ENCODE measurements at places on chromosomes 2 and 18.

DNA sequence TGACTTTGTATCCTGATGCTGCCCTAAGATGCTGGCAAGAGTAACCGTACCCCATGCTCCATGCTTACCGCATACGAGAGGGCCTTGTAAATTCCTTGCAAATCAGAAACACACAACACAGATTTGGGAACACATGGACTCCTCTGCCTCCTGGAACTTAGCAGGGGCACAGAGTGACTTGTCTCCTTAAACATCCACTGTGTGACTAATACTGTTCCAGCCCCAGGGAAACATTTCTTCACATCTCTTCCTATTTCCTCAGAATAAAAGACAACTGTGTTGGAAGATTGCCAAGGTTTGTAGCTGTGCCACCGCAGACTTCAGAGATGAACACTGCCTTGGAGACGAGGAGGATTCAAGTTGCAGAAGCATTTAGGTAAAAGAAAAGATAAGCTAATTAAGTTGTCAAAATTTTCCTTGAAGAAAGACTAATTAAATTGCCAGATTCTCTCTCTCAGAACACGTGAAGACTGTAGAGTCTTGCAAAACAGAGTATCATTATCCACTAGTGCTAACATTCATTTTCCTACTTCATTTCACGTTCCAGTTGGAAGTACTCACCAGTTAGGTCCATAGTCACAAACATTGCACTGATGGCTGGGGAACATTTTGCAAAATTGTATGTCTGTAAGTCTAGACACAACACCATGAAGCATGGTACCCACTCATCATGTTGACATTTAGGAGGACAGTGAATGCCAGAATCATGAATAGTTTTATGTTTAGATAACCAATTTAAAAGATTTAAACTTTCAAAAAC lies 188.8 kb downstream of the TSN start:
- no peak for DNase-seq

DNA sequence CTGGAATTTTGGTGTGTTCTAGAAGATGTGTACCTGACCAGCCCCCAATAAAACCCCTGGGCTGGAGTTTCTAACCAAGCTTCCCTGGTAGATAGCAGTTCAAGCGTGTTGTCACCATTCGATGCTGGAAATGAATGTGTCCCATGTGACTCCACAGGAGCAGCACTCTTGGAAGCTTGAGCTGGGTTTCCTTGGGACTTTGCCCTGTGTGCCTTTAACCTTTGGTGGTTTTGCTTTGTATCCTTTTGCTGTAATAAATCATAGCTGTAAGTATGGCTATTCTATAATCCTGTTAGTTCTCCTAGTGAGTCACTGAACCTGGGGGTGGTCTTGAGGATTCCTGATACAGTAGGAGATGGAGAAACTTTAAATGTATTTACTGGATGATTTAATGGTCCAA lies 65.2 kb downstream of the KLHL14 start:
- DNase-seq = no peak

GRCh38 chr2:28048341-28048740 lies 157.8 kb downstream of the BABAM2 start:
- DNase-seq = no peak

DNA sequence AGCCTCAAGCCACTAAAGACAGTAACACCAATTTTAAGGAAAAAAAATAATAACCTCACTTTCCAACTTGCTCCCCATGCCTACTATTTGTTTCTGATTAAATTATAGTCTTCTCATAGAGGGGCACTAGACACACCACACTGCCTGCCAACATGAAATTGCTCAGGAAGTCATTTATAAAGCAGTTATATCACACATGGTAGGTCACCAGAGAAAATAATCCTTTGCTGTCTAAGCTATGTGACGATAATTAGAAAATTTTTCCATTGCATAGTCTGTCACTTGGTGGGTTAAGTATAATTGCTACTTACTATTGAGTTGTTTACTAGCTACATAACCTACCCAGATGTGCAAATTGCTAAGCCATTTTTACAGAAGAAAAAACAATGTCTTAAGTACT lies 85.2 kb downstream of the INO80D start:
- DNase-seq = no peak

- peak; percentile 11 for DNase-seq
These were observed 27.2 kb upstream of the PTPN2 start for GRCh38 chr18:12911025-12911928.

DNA sequence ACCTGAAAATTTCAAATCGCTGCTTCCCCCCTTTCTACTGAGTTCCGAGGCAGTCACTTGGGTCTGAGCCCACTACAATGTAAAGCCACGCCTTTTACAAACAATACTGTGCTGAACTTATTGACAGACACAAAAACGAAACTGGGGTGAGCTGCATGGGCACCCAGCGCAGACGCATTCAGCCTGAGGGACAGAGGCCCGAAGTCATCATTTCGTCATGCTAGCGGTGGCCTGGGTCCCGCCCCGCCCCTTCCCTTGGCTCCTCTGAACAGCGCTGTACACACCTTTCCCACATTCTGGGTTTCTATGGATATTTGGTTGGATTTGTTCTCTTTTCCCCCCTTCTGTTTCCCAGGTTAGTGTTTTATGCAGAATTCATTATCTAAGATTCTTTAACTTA lies 71.7 kb downstream of the EIPR1 start:
- no peak for DNase-seq

DNA sequence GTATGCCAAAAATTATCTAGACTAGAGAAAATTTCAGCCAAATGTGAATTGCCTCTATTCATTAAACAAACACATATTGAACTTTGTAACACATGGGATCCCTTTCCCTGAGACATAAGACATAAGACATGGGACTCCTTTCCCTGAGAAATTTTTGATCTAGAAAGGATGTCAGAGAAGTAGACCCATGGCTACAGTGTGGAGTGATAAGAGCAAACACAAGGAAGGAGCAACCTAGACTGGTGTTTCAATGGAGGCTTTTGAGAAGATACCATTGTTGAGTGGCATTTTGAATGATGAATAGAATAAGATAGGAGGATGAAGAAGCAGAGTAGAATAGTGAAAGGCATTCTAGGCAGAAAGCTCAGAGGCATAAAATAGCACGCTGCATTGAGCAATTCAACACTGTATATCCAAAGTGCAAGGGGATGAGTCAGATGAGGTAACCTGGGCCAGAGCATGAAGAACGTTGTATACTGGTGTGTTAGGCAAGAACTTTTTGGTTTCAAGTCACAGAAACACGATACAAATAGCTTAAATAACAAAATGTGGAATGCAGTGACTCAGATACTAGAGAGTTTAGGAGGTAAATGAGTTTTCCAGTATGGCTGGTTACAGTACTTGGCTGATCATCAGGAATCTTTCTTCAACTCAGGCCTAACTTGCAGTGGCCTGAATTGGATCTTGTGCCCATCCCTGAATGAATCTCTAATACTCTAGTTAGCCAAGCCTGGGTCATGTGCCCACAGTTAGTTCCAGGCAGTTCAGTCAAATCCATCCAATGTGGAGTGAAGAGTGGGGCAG lies 129.8 kb upstream of the TANK start:
- DNase-seq = no peak

- no peak for DNase-seq
These were observed 380.6 kb upstream of the NXPH2 start for GRCh38 chr2:139160836-139161235.

DNA sequence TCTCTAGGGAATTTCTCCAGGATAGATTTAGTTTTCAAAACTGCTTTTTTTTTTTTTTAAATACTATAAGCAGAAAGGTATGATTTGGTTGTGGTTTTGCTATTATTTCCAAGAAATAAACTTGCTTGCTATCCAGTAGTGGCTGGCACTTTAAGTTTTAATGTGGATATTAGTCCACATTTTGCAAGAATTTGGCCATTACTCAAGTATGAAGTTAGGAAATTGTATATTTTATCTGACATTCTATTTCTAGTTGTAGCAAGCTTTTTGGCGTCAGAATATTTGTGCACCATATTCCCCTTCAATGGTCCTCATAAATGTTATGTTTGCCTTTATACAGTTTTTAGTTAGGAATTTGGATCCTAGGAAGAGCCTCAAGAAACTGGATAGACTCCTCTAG lies 226.3 kb downstream of the ZNF521 start:
- DNase-seq = no peak
